ENCODE measurements at places on chromosomes 12 and 14.

- no peak for DNase-seq
Measured at GRCh38 chr12:57240926-57241401, 10.0 kb downstream of the STAC3 start.

DNA sequence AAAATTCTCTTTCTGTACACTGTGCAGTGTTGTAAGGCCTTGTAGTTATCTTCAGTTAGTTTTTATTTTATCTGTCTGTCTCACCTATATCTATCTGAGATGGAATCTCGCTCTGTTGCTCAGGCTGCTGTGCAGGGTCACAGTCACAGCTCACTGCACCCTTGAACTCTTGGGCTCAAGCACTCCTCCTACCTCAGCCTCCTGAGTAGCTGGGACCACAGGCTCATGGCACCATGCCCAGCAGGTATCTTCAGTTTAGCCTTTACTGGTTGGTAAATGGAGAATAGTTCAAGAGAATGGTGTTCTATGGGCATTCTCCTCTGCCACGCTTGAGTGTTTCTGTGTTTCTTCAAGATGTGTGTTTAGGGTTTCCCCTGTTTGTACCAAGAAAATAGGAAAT is 13.6 kb downstream of the TULP3 start:
- DNase-seq: no peak

DNA sequence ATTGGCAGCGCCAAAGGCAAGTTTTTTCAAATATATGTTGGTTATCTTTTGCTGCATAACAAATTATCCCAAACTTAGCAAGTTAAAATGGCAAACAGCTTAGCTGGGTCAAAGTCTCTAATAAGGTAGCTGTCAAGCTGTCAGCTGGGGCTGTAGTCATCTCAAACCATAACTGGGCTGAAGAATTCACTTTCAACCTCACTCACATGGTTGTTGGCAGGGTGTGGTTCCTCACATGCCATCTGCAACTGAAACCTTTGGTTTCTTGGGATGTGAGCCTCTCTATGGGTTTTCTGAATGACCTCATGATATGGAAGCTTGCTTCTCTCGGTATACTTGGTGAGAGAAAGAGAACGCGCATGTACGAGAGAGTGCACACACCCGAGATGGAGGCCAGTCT is 125.4 kb downstream of the LRIG3 start:
- DNase-seq: no peak

DNA sequence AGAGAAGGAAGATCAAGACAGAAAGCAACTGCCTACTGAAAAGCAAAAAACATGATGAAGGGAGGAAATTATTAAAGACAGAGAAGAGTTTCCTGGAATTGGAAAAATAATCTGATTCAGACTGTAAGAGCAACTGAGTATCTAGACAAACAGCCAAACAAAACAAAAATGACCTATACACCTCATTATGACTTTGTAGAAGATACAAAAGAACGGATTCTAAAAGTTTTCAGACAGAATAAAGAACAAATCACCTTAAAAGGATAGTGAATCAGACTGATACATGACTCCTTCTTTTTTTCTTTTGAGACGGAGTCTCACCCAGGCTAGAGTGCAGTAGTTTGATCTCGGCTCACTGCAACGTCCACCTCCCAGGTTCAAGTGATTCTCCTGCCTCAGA is 10.4 kb downstream of the OSBPL8 start:
- DNase-seq: no peak

GRCh38 chr12:92393504-92393903 is 247.9 kb upstream of the BTG1 start:
- no peak for DNase-seq

DNA sequence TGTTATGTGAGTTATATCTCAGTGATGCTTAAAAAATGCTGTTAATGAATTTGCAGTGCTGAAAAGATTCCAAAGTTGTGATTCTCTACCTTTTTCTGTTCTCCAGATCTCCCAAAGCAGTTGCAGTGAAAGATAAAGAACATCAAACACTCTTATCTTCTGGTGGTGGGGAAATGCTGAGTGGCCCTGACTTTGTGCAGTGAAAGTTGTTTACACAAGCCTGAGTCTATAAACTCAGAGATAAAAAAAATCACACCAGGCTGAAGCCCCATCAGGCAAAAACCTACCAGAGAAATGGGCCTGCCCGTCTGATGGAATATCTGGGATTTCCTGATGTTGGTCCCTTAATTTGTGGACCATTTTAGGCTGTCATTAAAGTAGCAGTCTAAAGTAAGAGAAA is 46.1 kb downstream of the RASSF3 start:
- DNase-seq: no peak

- no peak for DNase-seq
Measured at GRCh38 chr12:89185181-89185580, 167.1 kb downstream of the DUSP6 start.

DNA sequence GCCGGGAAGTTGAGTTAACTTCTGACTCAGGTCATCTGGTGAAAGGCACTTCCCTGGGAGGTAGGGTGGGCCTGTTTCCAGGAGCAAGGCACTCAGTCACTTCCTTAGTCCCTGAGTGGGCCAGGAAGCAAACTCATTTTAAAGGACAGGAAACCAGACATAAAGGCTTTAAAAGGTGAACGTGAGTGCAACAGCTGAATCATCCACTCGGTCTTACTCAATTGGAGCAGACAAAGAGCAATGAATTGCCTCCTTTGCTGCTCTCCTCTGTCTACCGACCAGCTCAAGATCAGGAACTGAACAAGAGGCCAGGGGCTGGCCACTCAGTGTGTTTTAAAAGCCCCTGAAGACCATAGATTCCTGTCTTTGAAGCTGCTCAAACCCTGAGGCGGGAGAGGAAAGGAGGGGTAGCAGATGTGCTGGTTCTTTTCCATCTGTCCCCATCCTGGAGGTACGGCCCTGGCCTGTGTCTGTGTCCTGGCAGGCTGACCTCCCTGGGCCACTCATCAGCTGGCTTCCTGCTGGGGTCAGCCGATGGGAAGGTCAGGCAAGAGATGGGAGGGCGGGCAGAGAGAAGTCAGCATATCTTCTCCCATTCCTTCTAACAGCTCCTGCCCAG is 148.9 kb downstream of the PPM1H start:
- no peak for DNase-seq

- DNase-seq: no peak
Measured at GRCh38 chr12:94165138-94165537, 16.8 kb downstream of the PLXNC1 start.

DNA sequence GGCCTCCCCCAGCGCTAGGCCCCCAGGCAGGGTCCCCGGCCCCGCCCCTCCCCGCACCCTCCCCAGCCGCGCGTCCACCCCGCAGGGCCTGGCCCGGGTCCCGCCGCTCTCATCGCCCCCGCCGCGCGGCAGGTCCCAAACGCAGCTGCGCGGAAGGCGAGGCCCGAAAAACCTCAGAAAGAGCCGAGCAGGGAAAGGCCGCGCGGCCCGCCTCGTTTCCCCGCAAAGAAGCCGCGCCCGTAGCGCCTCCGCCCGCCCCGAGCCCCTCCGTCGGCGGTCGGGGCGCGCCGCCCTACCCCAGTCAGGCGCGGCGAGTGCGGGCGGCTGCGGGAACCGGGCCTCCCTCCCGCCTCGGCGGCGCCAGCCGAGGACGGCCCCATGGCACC is 324 bp downstream of the POLE start:
- DNase-seq: no peak

DNA sequence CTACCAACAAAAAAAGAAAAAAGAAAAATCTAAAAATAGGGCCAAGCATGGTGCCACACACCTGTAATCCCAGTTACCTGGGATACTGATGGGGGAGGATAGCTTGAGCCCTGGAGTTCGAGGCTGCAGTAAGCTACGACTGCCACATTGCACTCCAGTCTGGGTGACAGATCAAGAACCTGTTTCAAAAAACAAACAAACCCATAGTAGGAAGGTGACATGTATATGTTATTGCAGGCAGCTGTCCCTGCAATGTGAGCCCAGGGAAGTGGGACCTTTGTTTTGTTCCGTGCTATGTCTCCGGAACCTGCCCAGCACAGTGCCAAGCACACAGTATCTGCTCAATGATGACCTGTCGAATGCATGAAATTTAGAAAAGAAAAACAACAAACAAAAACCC is 37.2 kb upstream of the YY1 start:
- no peak for DNase-seq

DNA sequence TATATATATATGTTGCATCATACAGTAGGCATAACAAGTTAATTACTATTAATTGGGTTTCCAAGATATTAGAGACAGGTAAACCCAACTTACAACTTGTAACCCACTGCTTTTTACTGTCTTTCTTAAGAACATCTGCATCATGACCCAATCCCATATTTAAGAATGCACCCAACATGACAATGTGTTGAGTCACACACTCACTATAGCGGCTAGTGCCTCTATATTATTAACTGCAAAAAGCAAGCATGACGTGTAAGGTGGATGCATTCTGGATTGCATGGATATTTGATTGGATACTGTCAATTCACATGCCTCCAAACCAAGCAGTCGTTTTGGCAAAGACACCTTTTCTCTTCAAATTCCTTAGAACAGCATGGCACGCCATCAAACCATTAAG is 68.2 kb downstream of the KSR2 start:
- no peak for DNase-seq

DNA sequence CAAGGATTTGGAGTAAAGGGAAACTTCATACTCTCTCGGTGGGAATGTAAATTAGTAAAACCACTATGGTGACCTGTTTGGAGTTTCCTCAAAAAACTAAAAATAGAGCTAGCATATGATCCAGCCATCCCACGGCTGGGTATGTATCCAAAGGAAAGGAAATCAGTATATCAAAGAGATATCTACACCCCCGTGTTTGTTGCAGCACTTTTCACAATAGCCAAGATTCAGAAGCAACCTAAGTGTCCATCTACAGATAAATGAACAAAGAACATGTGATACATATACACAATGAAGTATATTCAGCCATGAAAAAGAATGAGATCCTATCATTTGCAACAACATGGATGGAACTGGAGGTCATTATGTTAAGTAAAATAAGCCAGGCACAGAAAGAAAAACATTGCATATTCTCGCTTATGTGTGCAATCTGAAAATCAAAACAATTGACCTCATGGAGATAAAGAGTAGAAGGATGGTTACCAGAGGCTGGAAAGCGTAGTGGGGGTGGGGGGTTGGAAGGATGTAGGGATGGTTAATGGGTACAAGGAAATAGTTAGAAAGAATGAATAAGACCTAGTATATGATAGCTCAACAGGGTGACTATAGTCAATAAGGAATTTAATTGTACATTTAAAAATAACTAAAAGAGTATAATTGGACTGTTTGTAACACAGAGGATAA is 468.0 kb downstream of the BCAT1 start:
- DNase-seq: no peak

DNA sequence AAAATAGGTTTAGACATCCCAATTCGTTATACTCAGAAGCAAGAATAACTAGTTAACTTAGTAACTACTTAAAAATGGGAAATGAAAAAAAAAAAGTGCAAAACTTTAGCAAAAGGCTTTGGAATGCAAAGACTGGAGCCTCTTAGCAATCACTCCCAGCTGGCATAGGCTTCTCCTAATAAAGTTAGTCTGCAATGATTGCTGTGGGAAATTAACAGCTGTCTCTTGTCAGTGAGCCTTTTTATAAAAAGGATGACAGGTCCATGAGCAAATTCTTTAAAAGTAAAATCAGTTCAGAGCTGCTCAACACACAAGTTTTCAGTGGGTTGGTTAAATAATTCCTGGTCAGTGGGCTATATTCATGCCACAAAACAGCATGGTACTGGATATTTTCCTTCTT is 7.4 kb upstream of the SYCP3 start:
- DNase-seq: no peak

DNA sequence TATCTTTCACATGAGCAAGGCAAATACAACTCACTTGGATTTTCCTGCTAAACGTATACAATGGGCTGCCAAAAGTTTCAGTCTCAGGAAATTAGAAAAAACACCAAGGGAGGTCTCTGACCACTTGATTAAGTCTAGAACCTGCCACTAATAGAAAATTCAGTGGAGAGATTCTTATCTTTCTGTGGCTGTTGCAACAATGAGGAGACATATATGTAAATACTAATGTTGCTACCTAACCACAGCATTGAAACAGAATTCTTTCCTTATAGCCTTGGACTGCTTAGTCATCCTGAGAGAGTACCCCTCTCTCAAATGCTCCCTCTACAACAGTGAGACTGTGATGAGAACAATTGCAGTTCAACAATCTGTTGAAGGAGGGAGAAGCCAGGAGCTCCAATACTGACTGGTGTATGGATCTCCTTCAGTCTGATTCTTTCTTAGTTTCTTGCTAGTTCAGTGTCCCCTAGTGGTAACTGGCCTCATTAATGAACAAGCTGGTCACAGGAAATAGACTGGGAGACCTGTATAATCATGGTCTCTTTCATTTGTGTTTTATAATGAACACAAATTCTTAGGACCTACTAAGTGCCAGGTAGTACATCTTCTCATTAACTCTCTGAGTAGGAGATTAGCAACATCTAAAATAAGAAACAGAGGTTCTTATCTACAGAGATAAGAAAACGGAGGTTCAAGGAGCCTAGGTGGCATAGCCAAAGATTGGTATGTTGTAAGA is 164.5 kb downstream of the SLC38A4 start:
- DNase-seq: peak; percentile 10
